ENCODE measurements at places on chromosomes 3 and 15.

- DNase-seq: no peak
Measured at GRCh38 chr3:197454014-197454413, 101.8 kb downstream of the BDH1 start.

DNA sequence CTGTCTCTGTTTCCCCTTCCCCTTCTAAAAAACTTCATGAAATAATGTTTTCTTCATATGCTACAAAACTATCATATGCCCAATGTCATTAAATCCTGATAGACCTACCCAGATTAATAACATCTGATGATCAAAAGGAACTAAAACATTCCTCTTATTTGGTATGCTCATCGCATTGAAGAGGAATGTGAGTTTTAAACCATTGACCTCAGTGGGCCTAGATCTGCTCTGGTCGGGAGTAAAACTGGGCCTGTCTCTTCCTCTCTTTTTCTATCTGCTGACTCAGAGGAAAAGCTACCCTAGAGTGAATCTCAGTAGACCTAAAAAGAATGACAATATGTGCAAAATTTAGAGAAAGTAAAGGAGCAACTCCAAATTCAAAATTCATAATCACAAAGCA is 275.8 kb downstream of the SATB1 start:
- DNase-seq: no peak

DNA sequence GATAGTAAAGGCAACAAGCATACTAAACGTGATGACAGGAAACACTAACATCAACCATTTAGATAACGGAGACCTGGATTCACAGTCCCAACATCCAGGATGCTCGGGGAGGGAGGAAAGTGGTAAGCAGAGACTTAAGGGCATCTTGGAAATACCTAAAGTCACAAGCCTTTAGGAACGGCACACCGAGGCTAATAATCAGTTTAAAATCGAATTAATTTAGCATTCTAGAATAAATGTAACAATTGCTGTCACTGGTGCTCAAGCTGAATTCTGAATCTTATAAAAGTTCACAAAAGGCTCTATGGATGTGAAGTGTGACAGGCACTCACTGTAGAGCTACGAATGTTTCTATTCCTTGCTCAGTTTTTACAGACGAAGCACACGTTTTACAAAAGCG is 1.3 kb downstream of the CD47 start:
- no peak for DNase-seq

GRCh38 chr3:28150465-28151206 is 90.8 kb upstream of the CMC1 start:
- DNase-seq: no peak

DNA sequence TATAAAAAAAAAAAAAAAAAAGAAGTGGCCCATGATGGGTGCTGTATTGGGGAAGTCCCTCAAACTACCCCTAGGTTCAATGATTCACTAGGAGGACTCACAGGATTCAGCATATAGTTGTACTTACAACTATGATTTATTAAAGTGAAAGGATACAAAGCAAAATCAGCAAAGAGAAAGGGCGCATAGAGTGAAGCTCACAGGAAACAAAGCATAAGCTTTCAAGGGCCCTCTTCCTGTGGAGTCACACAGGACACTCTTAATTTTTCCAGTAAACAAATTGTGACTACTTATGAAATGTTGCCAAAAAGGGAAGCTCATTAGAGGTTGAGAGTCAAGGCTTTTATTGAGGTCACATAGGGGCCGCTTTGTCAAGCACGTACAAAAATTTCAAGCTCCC is 153.7 kb upstream of the GAP43 start:
- no peak for DNase-seq

DNA sequence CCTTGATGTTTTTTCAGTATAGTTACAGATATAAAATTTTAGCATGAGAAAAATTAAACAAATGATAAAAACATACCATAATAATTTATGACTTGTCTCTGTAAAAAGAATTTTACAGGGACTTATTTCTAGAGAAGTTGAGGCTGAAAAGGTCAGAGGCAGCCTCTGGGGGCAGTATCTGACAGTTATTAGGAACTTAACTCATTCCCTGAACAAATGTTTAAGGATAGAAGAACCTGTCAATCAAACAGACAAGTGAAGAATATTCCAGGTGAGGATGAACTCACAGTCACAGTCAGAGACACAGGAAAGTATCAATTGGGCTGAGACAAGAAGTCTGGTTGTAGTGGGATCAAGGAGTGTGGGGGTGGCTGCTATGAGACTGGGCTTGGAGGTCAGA is 7.3 kb downstream of the MYLK start:
- no peak for DNase-seq

- DNase-seq: no peak
Measured at GRCh38 chr15:67305506-67305905, 50.9 kb downstream of the IQCH start.

GRCh38 chr15:100716456-100717085 is 114.2 kb downstream of the ASB7 start:
- DNase-seq: no peak

GRCh38 chr3:17144665-17144993 is 259.9 kb downstream of the PLCL2 start:
- no peak for DNase-seq

- DNase-seq: no peak
Measured at GRCh38 chr3:134640872-134641470, 9.9 kb downstream of the KY start.

DNA sequence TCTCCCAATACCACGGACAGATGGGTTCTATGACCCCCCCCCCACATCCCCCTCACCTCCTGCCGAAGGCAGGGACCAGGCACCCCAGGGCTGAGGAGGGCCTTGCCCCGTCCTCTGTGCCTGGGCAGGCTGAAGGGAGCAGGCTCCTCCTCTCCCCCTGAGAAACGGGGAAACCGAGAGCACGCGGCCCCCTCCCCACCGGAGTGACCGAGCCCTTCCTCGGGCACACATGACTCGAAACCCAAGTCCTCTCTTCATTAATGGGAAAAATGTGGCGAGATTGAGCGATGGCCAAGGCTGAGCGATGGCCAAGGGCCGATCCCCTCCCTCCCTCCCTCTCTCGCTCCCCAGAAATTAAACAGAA is 7.0 kb downstream of the EPHB3 start:
- no peak for DNase-seq

DNA sequence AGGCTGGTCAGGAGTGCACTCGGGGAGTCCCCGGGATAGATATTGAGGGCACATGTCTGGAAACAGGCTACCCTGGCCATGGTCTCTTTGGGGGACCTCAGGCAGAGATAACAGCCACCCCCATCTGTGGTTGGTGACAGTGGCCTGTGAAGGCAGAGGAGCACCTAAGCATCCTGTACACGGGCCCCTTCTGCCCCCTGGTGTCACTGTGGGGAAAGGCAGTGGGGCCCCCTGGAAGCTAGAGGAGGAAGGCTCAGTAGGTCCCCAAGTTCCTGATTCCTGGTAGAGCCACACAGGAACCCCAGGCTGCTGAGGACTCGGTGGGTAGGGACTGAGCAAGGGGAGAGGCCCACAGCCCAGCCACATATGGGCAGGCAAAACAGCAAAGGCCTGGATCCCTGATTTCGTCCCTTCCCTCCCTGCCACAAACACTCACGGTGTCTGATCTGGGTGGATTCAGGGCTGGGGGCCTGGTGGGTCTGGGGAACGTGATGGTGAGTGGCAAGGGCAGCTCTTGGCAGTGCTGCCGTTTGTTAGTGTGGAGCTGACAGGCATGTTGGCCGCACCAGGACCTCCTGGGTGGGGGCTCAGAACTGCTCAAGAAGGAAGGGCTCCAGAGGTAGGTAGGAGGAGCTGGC is 14.1 kb upstream of the CXCR6 start:
- DNase-seq: no peak

GRCh38 chr15:71180986-71181853 is 65.9 kb downstream of the THSD4 start:
- no peak for DNase-seq

- DNase-seq: no peak
Measured at GRCh38 chr3:56725175-56725574, 42.1 kb upstream of the TASOR start.

GRCh38 chr15:84982301-84982920 is 755 bp downstream of the PDE8A start:
- no peak for DNase-seq

- no peak for DNase-seq
Measured at GRCh38 chr3:177830411-177830849, 633.1 kb upstream of the TBL1XR1 start.

DNA sequence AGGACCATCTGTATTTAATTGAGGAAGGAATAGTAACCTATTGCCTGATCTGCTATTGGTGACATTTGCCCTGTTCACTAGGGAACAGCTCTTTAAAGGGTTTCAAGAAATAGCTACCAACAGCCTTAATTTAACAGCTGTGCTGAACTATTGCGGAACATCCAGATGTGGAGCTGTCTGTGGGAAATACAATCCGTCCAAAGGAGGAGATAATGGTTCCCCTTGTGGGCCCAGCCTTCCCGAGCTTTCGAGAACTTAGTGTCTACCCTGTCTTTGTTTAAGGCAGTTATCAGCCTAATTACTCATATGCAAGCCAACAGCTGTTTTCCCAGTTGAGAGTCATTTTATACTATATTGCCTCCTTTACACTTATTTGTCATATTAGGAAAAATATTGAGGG is 398.6 kb downstream of the WDR72 start:
- DNase-seq: no peak

DNA sequence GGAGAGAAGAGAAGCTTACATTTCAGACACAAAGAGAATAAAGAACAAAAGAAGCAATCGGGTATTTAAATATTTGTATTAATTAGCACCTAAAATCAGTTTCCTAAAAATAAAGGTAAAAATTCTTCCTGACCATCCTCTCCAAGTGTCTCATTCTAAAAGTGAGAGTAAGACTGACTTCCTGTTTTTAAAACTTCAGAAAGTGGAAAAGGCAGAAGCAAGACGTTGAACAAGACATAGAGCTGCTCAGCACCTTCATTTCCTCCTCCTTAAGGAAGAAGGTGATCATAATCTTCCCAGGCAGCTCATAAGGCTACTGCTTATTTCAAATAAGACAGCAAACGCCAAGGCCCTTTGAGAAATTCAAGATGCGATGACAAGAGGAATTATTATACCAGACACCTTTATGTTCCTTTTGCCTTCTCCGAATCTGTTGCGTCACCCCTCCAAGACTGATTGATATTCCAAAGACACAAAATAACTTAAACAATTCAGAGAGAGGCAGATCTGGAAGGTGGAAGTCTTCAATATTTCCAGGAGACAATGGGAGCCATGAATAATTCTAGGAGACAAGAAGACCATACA is 238.8 kb upstream of the TLE3 start:
- DNase-seq: no peak

GRCh38 chr3:9041626-9042025 is 78.4 kb upstream of the RAD18 start:
- no peak for DNase-seq

- DNase-seq: no peak
Measured at GRCh38 chr15:36152936-36153335, 426.5 kb upstream of the CDIN1 start.

DNA sequence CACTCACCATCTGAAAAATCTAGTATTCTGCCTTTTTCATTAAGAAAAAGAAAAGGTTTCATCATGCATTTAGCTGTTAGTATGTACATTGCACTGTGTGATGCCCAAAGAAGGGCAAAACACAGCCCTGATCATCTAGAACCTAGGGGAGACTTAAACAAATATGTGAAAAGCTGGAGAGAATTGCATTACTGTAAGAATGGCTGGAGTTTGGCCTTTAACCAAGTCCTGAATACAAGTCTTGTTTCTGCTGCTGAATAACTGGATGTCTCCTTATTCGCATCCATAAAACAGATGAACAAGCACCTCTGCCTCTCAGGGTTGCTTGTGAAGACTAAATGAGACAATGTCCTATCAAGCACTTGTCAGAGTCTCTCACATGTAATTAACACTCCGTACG is 233.4 kb upstream of the LRTM1 start:
- no peak for DNase-seq
